Mucosa of gallbladder (tissue), 1 donor: ENCODE measurements at places on chromosomes 4 and X. TPM values are rescaled to one million over a fixed set of nuclear protein-coding genes. Genes with fewer than 3 reads are reported as not detected.

The RNF150 gene
- total RNA-seq, result 20.5 TPM

The MSN gene
- total RNA-seq, result 138 TPM

The JCHAIN gene
- 12.3 TPM for total RNA-seq

The CT45A10 gene
- total RNA-seq, result not detected

The FGFR3 gene
- 104 TPM for total RNA-seq

The NUDT6 gene
- total RNA-seq, result 3.5 TPM

The OPRPN gene
- total RNA-seq, result not detected

The BEX5 gene
- total RNA-seq, result 41.1 TPM

The ERAS gene
- total RNA-seq, result not detected

The DKK2 gene
- 1.2 TPM for total RNA-seq

The KIAA0232 gene
- total RNA-seq, result 35.0 TPM

The MAPK10 gene
- total RNA-seq, result 45.0 TPM

The CACNA1F gene
- 0.20 TPM for total RNA-seq

The HPSE gene
- total RNA-seq, result 5.9 TPM

The UGT2A3 gene
- 170 TPM for total RNA-seq

The REST gene
- 48.3 TPM for total RNA-seq

The CD40LG gene
- total RNA-seq, result 2.1 TPM

The RAI2 gene
- 45.7 TPM for total RNA-seq

The THOC2 gene
- 63.8 TPM for total RNA-seq

The LRIT3 gene
- 0.23 TPM for total RNA-seq

The HMGN5 gene
- total RNA-seq, result 4.6 TPM

The AFP gene
- total RNA-seq, result 2.4 TPM

The COX7B2 gene
- total RNA-seq, result not detected

The COL4A6 gene
- 109 TPM for total RNA-seq

The SPANXD gene
- not detected for total RNA-seq

The ZNF185 gene
- 16.5 TPM for total RNA-seq

The SLC39A8 gene
- total RNA-seq, result 8.3 TPM

The AMOT gene
- total RNA-seq, result 35.4 TPM

The JAKMIP1 gene
- total RNA-seq, result 0.37 TPM

The ZNF595 gene
- 17.6 TPM for total RNA-seq

The AMMECR1 gene
- 5.7 TPM for total RNA-seq

The MAGEB2 gene
- not detected for total RNA-seq

The TRIM75 gene
- not detected for total RNA-seq

The CYBB gene
- total RNA-seq, result 41.8 TPM

The JADE1 gene
- total RNA-seq, result 49.8 TPM

The ACOX3 gene
- total RNA-seq, result 29.0 TPM

The LGI2 gene
- 18.4 TPM for total RNA-seq
